ENCODE measurements at places on chromosomes 5 and 9. TPM values are rescaled to one million over a fixed set of nuclear protein-coding genes. Genes with fewer than 3 reads are reported as not detected.

DNA sequence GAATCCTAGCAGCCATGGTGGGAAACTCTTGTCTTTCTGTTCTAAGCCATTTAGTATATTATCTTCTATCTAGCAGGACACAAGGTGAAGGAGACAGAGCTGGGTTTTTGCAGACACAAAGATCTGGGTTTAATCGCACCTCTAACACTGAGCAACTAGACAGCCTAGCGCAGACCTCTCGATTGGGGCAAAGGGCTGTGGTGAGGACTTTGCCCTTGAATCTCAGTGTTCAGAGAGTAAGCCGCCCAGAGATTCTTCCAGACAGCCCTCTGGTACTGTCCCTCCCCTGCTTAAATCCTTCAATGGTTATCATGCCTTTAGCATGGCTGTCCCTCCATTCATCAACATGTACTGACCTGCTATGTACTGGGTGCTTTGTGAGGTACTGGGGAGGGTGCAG is 128.1 kb downstream of the CRB2 start:
- DNase-seq: no peak

- peak; percentile 54 for DNase-seq
These were observed 18.4 kb upstream of the VPS13A start for GRCh38 chr9:77158772-77159513.

GRCh38 chr5:66894480-66895240 is 298.5 kb downstream of the MAST4 start:
- DNase-seq: no peak

Gene TLR4
- total RNA-seq: 14.7 TPM

DNA sequence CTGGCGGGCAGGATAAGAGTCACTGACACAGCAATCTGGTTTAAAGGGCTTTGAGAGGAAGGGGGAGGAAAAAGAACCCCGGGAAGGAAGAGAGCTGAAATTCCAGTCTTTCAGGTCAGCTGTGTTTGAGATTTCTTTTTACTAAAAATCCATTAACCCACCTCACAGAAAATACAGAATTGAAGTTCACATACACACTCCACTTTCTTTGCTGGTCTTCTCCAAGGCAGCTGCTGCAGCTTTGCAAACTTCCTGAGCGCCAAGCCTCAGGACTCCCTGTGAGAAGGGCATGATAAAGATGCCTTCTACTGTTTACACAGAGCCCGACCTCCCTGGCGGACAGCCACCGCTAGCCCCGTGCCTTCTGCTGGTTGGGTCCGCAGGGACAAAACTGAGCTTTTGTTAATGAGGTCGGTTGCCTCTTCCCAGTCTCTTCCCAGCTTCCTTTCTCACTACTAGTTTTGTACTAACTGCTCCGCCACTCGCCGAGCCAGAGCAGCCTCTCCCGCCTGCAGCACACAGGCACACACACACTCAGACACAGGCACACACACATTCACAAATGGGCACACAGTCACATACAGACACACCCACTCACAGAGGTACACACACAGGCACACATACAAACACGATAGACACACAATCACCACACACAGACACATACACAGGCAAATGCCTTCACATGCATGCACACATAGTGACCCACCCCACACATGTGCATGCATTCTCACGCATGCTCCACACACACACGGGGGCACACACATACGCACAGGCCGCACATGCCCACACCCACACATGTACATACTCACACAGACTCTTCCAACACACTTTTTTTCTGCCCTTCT is at the start of gene FREM1:
TSS of gene FREM1 (minus strand) at position 468 of the 845 bp plus-strand sequence. CDS start 41,451 bp downstream, outside the sequence.
- DNase-seq: peak; percentile 78

DNA sequence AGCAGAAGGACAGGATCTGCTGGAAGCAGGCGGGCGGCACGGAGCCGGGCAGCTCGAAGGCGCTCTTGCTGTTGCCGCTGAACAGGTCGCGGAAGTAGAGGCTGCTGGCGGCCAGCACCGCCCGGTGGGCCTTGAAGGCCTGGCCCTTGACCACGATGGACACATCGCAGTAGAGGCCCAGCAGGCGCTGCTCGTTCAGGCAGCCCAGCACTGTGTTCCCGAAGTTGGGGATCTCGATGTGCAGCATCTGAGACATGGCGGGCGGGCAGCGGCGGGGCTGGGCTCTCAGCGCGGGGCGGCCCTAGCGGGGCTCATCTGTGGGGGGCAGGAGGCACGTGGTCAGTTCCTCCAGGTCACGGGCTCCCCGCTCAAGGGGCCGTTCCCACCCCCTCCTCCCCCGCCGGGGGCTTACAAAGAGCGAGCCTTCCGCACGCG is 44.8 kb downstream of the NACC2 start:
- DNase-seq: no peak

DNA sequence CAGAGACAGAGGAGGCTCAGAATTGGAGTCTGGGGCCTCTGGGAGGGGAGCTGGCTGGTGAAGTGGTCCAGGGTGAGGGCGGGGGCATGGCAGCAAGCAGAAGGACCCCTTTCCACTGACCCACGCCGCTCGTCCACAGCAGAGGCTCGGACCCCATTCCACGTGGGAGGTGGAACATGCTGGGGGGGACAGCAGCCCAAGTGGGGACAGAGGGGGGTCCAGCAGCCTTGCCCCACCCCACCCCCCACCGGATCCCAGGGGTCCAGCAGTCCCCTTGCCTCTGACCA is 25.4 kb upstream of the NKD2 start:
- no peak for DNase-seq

Gene PLEKHG4B
- total RNA-seq: 3.1 TPM

Gene ARHGEF37
- 3.6 TPM for total RNA-seq

DNA sequence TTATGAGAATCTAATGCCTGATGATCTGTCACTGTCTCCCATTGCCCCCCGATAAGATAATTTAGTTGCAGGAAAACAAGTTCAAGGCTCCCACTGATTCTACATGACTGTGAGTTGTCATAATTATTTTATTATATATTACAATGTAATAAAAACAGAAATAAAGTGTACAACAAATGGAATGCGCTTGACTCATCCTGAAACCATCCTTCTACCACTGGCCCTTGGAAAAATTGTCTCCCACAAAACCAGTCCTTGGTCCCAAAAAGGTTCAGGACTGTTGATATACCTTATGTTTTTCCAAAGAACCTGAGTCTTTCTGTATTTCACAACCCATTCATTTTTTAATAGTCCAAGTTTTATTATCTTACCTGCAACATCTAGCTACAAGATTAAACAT is 403.5 kb downstream of the TAF11L14 start:
- DNase-seq: no peak

DNA sequence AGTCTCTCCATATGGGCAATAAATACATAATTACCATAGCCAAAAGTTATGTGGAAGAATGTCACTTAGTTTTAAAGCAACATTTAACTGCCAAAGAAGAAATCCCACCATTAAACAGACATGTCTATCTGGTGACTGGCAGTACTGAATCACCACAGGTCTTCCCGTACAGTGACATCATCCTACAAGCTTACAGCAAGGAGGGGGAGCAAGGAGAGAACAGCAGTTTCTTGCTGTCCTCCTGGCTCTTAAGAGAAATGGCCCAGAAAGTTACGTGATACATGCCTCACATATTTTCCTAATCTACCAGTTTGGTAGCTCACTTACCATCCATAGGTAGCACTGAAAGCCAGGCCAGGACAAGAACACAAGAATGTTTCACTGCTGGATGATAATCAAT is 671.0 kb downstream of the DMRTA1 start:
- DNase-seq: peak; percentile 21

DNA sequence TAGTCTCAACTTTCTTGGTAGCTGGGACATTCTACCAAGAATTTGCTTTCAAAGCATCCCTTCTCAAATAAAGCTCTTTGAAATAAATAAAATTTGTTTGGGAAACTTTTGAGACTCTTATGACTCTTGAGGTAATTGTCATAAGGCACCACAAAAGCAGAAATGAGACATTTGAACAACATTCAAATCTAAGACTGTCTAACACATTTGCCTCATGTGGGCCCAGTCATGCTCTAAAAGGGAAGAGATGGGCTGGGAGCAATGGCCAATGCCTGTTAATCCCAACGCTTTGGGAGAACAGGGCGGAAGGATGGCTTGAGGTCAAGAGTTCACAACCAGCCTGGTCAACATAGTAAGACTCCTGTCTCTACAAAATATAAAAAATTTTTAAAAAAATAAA is 26.4 kb downstream of the SLC31A2 start:
- no peak for DNase-seq

- DNase-seq: no peak
These were observed 492.7 kb upstream of the CLINT1 start for GRCh38 chr5:158351485-158352125.

Gene INSYN2B
- 1.7 TPM for total RNA-seq

Gene SLC23A1
- total RNA-seq: not detected

All from umbilical cord (tissue), 2 donors.